ENCODE measurements at places on chromosomes 16 and 17. TPM values are rescaled to one million over a fixed set of nuclear protein-coding genes. Genes with fewer than 3 reads are reported as not detected.
A peak's percentile ranks its signal among the peaks of the same experiment; 100 is the strongest.

DNA sequence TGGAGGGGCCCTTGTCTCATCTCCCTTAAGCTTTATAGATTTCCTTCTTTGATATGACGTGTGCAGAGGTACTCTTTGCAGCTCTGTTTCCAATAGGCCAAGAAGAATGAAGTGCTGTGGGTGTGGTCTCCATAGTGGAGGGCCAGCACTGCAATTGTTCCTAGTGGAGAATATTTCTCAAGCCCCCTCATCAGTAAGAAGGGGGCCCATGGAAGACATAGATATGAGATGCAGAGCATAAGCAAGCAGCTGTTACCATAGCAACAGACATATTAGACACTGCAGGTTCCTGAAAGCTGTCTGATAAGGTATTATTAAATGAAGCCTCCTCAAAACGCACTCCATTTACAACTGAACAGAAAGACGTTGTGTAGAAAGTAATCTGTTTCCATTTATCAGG, 240.7 kb downstream of the ZFHX3 start:
- DNase-seq: no peak

DNA sequence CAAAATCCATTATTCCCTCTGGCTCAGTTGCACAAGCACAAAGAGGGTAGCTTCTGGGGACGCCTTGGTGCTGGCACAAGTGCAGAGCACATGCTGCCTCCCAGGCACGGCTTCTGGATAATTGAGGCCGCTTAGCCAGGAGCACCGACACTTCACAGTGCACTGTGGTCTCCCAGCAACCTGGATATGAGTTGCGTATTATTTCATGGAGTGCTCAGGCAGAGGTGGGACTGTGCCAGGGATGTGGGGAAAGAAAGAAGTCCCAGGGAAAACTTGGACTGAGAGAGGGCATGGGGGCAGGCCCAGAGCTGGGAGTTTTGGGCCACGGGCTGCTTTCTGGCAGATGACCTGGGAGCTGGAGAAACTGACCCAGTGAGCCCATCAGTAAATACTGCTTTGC, 37.5 kb downstream of the MPRIP start:
- no peak for DNase-seq

DNA sequence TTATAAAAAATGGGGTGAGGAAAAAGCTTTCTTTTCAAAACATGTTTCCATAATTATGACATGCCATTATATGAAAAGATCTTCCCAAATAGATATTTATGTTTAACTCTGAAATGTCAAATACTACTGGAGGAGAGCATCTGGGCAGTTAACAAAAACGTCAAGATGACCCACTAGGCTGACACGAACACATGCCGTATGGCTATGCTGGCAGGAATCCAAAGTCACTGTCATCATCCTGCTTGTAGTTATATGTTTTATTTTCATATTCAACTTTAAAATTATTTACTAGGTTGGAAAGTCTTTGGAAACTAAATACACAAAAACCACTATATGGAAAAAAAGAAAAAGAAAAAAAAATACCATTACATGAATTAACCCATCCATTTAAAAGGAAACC, 27.3 kb downstream of the ANKFY1 start:
- peak; percentile 13 for DNase-seq

DNA sequence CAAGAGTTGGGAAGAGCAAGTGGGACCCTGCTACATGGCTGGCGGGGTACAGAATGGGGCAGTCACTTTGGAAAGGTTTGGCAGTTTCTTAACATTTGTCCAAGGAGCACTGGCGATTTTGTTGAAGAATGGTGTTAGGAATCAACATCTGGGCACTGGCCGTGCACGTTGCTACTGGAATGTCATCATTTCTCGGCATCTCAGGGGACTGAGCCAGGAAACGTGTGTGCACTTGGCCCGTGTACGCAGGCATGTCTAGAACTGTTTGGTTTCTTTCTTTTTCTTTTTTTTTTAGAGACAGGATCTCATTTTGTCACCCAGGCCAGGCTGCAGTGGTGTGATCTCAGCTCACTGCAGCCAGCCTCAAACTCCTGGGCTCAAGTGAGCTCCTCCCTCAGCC, 17.3 kb upstream of the FOXK2 start:
- DNase-seq: no peak

GRCh38 chr16:81942007-81942601, 69.2 kb downstream of the SDR42E1 start:
- DNase-seq: no peak

DNA sequence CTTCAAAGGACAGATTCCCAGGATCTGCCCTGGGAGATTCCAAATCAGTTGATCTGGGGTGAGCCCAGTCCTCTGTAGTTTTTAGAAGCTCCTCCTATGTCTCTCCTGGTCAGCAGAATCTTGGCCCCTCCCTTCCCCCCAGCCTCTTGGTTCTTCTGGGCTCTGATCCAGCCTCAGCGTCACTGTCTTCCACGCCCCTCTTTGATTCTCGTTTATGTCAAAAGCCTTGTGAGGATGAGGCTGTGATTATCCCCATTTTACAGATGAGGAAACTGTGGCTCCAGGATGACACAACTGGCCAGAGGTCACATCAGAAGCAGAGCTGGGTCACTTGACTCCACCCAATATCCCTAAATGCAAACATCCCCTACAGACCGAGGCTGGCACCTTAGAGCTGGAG, 840 bp upstream of the CDH5 start:
- DNase-seq: peak; percentile 26

DNA sequence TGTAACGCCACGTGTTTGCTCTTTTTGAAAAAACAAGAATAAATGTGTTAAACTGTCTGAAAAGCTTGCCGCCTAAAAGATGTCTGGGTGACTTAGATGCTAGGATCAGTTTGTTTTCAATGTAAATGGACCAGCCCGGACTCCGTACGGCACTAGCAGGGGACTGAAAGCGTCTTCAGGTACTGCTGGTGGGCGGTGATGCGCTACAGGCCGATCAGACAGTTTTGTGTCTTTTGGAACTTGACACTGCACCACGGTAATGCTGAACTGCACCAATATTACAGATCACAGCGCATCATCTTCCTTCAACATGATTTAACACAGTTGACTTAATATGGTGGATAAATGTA, 727 bp upstream of the MBTPS1 start:
- no peak for DNase-seq

DNA sequence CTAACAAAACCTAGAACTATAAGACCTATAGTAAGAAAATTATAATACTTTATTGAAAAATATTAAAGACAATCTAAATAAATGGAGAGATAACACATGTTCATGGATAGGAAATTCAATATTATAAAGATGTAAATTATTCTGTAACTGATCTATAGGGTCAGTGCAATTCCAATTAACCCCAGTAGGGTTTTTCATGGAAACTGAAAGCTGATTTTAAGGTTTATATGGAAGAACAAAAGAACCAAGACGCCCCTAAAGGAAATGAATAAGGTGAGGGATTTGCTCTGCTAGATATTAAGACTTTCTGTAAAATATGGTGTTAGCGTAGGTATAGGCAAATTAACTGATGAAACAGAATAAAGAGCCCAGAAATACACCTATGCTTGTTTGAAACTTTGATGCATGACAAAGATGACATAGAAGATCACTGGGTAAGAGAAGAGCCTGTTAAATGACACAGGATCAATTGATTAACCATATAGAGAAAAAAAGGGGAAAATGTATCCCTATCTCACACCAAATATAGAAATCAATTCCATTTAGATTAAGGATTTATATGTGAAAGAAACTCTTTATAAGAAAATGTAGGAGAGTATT, 3.0 kb downstream of the ICAM2 start:
- no peak for DNase-seq

DNA sequence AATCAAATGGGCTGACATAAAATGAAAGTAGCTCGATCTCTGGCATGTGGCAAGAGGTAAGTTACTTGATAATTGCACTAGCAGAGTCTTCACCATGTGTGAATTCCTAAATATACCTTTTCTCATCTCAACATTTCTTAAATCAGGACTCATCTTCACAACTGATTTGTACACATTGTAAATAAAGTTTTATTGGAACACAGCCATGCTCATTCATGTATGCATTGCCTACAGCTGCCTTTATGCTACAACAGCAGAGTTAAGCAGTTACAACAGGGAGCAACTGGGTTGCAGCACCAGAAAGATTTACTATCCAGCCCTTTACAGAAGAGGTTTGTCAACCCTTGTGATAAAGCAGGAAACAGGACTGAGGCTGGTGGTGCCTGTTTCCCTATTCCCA, 48.1 kb downstream of the ARHGAP17 start:
- DNase-seq: no peak

DNA sequence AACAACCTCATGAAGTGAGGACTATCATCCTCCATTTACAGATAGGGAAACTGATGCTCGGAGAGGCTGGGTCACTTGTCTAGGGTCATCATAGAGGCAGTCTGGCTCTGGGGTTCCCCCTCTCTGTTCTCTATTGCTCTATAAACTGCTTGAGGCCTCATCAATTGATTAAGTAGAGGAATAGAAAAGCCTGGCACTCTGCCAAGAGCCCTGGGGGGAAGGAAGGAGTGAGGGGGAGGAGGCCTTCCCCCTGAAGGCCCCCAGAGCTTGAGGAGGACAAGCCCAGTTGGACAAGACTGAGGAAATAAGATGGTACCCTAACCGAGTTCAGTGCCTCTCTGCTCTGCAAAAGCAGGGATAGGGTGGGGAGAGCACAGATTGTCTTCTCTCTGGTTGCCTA, 21.0 kb downstream of the SDK2 start:
- no peak for DNase-seq

- DNase-seq: peak; percentile 84
Measured at GRCh38 chr16:87580855-87581261, 21.4 kb upstream of the JPH3 start.

GRCh38 chr17:39166437-39167335, 725 bp upstream of the ARL5C start:
- no peak for DNase-seq

DNA sequence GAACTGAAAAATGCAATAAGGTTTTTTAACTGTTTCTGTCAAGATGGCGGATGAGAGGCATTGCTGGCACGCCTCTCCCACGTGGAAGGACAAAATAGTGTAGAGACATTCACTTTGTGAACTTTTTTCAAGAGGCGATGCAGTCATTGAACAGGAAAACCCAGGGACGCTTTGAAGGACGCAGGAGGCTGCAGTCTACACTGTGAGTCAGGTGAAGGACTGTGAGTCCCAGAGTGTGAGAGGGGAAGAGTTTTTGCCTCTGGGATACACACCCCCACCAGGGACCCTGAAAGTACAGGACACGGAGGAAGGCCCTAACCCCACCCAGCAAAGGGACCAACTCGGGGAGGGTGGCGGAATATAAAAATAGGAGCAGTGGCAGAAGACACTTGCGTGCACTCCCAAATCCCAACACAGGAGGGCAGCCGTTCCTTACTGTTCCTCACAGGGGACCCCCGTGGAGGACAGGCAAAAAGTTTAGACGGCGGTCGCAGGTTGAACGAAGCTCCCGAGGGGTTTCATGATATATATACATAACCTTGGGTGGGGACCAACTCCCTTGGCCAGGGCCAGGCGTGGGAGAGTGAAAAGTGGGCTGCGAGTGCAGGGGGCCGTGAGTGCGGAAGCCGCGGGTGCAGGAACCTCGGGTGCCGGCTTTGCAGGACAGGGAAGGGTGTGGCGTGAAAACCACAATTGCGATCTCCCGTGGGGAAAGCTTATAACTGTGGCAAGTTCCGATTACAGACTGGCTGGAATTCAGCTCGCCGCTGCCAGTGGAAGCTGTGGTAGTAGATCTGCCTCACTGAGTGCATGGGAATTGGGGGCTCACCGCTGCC, 82.0 kb upstream of the ALOX12 start:
- DNase-seq: peak; percentile 60

- no peak for DNase-seq
Measured at GRCh38 chr17:82134101-82134500, 36.1 kb upstream of the FASN start.

The SEC14L1 gene
- total RNA-seq: 13.5 TPM

The HOXB9 gene
- total RNA-seq: 2.3 TPM

The SLC5A11 gene
- total RNA-seq: not detected

The KLHL10 gene
- total RNA-seq: not detected

The TBC1D3 gene
- total RNA-seq: not detected

The BCL6B gene
- not detected for total RNA-seq

The SLC12A4 gene
- total RNA-seq: 23.6 TPM

The C1QTNF8 gene
- total RNA-seq: not detected

The TPSD1 gene
- not detected for total RNA-seq

All from RPMI7951 (cell line).